ENCODE measurements at places on chromosomes 13 and 19.

DNA sequence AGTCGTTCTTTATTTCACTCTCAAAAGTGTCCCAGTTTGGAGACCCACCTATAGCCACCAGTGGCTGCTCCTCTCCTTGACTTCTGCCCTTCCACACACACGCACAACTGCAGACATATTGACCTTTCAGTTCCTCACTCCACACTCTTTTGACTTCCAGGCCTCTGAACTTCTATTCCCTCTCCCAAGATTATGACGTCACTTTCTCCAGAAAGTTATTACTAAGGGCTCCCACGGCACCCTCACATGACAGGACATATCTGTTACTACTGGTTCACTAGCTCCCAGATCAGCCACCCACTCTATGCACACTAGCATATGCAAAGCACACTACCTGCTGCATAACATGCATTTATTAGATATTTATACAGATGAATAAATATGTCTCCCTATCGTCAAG, 45.9 kb downstream of the XPO4 start:
- no peak for DNase-seq

DNA sequence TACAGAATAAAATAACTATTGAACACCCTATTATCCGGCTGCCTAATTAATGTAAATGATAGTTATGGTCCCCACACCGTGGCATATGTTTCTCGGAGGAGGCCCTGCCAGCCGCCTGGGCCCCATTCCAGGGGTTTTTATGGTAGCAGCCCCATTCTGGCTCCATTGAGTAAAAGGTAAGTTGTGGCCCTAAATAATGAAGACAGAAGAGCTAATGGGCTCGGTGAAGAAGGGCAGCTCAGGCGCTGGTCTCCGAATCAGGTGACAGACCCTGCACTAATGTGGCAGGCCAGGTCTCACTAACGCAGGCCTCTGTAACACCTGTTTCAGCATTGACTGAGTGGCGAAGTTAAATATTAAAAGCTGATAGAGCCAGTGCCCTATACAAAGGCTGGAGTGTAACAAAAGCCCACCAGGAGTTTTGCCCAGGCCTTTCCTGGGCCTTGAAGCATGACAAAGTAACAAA, 19.1 kb downstream of the POP4 start:
- no peak for DNase-seq

GRCh38 chr19:48255376-48256303, at the start of gene CARD8:
Gene CARD8, minus strand, starts transcription at chr19:48255912. Its CDS starts 14,892 bp downstream, at chr19:48241020.
- DNase-seq = no peak

DNA sequence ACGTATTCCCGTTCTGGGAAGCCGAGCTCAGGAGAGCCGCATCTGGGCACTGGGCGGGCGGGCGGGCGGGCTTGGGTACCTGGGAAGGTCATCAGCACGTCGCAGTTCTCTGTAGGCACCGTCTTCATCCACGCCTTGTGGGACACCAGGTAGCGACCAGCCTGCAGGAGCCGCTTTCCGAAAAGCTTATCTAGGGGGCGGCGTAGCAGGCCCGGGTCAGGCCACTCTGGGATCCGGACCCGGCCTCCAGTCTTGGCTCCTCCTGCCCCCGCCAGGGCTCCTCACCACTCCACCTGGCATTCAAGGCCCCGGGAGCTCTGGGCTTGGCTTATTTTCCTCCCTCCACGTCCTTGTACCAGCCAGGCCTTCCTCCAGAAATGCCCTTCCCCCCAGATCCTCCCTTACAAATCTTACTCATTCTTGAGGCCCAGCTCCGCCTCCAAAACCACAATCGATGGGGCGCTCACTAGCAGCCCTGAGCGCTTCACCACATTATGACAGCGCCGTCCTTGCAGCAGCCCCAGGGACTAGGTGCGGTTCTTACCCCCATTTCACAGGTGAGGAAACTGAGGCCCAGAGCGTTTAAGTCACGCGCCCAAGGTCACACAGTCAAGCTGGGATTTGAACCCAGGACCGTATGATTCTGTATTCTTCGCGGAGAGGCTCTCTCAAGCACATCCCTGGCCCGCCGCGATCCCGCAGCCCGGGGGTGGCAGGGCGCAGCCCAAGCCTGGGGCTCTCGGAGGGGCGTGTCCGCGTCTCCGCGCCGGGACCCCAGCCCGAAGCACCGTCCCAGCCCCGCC, 843 bp downstream of the ANO8 start:
- DNase-seq = no peak

DNA sequence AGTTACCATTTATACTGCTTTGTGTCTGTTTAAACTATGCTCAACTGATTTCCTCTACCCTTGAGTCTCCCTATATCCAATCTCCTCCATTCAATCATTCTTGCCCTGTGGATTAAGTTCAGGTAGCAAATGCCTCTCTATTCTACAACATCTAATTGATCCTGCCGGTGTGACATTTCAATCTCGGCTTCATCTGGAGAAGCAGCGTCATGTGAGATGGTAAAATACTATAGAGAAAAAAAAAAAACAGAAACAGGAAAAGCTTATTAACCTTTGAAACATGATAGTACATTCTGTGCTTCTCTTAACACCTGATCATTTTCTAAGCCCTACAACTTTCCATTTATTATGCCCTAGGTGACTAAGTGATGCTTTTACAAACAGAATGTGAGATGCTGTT, 89.4 kb downstream of the KCTD12 start:
- DNase-seq = no peak

DNA sequence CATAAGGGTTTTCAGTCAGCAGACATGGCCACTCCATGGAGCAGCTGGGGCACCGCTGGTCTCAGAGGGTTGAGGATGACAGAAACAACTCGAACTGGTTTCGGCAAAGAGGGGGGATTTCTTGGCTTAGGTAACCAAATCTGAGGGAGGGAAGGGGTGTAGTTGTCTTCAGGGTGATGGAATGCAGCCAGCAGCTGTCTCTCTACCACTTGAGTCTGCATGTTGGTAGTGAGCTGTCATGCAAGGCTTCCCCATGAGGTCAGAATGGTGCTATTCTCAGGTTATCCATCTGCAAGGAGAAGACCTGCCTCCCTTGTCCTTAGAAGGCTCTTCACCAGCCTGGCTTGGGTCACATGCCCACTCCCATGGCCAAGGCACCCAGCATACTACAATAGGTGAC, 55.6 kb upstream of the PEG3 start:
- DNase-seq = no peak

Measured in vagina (tissue), 2 donors.